ENCODE measurements at places on chromosomes 11 and 22.

DNA sequence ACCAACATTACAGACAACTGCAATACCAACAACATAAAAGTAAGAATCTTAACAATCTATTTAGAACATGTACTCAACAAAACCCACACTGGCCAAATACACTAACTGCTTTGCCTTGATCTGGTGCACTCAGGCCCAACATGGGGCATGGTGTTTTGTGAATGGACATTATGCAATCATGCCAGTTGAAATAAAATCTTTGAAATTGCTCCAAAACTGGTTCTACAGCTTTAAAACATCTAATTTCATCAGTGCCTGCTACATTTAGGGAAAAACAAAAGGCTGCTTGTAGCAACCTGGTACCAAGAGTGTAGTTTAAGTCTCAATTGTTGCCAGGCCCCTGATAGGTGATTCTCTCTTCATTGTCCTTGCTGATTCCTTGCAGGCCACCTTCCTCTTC is 3.3 kb upstream of the CTR9 start:
- DNase-seq: no peak

GRCh38 chr22:19791243-19791642 is 30.7 kb downstream of the TBX1 start:
- no peak for DNase-seq

DNA sequence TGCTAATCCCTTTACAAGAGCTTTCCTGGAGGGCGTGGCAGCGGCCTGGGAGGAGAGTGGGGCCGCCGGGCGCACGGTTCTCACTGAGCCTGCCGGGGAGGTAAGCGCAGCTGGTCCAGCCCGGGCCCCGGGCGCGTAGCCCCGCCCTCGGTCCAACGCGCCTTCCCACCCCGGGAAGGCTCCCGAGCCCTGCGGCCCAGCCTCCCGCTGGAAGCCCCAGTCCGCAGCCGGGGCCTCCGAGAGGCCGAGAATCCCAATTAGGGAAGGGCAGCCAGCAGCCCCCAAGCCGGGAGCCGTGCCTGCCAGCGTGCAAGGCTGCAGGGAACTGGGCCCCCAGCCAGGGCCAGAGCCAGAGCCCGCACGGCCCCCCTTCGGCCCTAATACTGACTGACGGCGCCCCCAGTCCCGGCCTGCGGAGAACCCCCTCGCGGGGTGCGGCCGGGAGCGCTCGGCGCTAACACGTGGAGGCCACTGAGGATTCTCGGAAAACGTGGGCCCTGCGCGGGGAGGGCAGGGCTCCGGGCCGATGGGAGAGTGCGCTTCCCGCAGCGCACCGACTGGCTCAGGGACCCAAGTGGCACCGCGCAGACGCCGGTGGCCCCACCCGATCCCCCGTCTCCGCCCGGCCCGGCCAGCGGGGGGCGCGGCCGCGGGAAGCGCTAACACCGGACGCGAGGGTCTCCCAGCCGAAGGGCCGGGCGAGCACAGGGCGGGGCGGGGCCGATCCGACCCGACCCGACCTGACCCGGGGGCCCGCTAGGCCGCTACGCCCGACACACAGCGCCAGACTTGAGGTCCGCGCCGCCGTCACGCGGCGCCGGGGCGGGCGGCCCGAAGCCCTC is 5.7 kb downstream of the ZFTA start:
- no peak for DNase-seq

- no peak for DNase-seq
Measured at GRCh38 chr11:46202149-46202548, 75.3 kb upstream of the CREB3L1 start.

DNA sequence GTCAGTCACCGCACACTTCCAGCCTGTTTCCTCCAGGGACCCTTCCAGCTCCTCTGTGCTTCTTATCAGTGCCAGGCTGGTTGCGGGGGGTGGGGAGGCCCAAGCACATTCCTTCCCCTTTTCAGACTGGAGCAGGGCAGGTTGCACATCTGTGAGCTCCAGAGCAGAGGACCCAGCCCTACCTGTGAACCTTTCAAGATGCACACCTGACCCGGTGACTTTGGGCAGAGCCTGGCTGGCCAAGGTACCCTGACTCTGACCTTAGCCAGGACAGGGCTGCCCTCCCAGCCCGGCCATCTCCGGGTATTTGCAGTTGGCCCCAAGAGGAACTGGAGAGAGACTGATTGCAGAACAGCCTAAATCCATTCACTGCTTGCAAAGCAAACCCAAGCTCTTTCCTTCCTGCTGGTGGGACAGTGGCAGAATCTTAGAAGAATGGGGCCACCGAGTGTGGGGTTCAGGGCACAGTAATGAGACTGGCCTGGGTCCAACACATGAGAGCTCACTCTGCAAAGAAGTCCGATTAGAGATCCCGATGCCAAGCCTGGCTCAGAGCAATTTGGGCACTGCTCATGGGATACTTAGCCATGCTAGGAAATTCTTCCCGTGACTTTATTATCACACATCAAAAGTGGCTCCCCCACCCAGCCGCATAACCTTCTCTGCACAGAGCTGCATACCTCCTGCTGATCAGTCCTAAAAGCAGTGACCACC is 64.7 kb upstream of the CCND1 start:
- no peak for DNase-seq

GRCh38 chr11:11427542-11427941 is 74.5 kb upstream of the CSNK2A3 start:
- no peak for DNase-seq

DNA sequence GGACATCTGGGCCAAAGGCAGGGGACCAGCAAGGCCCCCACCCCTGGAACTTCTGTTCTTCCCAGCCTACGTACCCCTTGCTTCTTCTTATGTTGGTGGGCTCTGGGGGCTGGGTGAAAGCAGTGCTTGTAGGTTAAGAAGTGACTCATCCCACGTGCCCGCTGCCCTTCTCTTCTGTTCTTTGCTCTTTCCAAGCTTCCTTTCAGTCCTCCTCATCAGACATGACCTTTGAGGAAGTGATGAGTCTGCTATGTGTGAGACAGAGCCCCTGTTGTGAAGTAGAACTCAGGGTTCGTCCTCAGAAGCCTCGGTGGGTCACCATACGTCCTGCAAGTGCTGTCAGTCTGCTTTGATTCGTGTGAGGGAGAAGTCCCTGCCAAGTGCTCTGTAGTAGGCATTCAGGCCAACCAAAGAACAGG is 12.7 kb downstream of the MED15 start:
- DNase-seq: no peak

DNA sequence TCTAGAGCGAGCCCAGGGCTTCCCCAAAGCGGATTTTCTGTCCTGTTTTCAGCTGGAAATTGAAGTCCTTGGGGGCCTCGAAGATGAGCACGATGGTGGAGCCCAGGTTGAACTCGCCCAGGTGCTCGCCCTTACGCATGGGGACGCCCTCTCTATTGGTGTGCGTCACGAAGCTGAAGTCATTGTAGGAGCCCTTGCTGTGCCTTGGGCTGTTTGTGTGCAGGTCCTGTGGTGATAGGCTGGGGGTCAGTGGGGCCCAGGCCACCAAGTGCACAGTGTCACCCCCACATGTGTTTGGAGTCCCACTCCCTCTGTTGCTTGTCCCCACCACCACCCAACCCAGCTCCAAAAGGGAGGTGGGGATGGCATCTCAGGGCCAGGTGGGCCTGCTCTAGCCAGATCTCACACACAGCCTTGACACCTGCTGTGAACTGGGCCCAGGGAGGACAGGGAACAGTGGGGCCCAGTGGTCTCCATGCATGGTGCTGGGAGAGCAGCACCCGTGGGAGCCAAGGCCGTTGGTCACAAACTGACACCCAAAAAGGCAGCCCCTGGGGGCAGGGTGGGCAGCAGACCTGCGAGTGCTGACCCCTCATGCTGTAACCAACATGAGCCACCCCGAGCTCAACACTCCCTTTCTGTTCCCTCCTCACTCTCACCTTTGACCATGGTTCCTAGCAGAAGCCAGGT is 42.3 kb downstream of the PISD start:
- no peak for DNase-seq

DNA sequence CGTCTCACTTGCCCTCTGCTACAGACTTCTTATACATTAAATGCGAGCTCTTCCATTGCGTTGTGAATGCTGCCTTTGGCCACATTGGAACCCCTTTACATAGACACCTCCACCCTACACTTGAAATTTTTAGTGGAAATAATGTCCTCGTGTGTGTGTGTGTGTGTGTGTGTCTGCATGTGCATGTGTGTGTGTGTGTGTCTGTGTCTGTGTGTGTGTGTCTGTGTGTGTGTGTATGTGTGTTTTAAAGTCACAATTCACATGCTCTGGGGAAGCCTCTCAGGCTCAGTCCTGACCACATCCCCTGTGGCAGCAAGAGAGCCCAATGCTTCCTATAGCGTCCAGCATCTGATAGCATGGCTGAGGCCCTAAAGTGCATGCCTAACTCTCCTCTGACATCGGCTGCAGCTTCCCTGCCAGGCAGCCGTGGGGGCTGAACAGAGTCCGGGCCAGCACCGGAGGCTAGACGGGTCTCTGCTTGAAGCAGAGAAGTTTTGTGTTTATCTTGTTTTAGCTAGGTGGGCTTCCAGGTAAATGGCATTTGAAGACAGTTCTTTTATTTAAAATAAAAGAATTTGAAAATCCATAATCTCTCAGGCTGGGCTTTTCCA is 64.5 kb upstream of the EMID1 start:
- DNase-seq: no peak

DNA sequence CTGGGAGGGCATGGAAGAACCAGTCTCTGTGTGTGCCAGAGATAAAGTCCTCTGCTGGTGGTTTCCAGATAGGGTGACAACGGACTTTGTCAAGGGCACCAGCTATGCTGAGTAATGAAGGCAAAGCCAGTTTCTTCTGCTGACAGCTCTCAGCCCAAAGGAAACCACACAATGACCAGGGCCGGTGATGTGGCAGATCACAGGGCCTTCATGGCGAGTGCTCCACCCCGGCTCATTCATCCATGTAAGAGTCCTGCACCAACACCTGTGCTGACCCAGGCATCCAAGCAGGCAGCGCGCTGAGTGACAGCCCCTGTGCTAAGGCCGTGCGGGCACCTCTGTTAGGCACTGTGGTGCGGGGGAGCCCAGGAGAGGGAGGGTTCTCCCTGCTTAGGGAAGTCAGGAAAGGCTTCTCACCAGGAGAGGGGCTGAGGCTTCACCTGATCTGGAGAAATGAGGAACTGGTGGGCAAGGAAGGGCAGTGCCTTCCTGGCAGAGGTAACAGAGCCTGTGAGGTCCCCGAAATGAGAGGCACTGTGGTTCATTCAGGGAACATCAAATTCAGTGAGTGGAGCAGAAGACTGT is 33.8 kb downstream of the TP53I11 start:
- DNase-seq: no peak

GRCh38 chr11:32118025-32118974 is 27.4 kb downstream of the RCN1 start:
- DNase-seq: no peak

- DNase-seq: no peak
Measured at GRCh38 chr22:20510811-20511577, 3.6 kb downstream of the MED15 start.

DNA sequence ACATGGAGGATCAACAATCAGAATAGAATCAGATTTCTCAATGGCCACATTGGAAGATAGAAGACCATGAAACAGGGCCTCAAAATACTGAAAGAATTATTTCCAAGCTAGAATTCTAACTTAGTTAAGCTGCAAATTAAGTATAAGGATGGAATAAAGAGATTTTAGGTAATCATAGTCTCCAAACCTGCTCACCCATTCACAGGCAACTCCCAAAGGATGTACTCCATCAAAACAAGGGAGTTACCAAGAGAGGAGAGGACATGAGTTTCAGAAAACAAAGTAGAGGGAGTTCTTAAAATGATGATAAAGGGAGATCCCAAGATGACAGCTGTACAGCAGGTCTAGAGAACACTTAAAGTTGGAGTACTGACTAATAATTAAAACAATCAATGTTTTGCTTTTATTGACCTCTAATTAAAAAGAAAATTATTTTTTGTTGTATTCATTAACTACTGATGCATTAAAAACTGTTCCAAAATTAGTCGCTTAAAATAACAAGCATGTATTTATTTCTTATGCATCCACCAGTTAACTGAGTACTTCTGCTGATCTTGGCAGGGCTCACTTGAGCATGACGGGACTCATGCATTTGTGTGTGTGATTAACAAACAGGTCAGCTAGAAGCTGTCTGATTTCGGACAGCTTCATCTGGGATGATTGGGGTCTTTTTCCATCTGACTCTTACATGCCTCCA is 95.6 kb downstream of the CD44 start:
- no peak for DNase-seq

- no peak for DNase-seq
Measured at GRCh38 chr22:43994006-43994405, 30.1 kb upstream of the PARVB start.

DNA sequence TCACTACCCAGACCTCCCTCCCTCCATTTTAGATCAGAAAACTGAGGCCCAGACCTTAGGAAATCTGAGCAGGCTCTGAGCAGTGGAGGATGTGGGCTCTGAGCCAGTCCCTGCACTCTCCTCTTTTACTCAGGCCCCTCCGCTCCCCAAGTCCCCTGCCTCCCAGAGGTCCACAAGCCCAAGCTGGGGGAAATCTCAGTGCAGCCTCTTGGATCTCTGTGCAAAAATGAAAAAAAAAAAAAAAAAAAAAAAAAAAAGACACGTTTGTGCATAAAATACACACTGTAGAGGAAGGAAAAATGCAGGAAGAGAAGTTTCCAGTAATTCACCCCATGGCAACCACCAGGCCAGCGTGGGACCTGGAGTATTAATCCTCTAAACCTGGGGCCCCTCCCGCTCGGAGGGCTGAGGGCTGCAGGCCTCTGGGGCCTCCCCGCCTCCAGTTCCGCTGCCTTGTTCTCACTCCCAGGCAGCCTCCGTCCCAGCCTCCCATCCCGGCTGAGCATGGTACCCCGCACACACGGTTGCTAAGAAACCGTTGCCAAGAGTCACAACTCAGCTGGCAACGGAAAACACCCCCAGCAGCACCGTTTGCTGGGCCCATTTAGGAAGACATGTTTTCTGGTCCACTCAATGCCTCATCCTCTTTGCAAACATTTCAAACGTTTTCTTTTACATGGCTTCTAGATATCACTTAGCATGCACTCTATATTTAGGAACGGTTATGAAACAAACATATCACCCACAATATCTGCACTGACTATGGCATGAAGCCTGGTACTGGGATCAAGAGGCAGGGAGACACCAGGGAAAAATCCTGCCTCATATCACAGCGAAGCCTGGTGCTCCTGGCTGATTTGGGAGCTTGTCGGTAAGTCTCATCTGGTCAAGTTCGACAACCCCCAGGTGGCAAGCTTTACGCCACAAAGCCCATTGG is 227.5 kb downstream of the CTTN start:
- DNase-seq: no peak

- DNase-seq: no peak
Measured at GRCh38 chr11:18203723-18204122, 31.1 kb downstream of the MRGPRX4 start.

DNA sequence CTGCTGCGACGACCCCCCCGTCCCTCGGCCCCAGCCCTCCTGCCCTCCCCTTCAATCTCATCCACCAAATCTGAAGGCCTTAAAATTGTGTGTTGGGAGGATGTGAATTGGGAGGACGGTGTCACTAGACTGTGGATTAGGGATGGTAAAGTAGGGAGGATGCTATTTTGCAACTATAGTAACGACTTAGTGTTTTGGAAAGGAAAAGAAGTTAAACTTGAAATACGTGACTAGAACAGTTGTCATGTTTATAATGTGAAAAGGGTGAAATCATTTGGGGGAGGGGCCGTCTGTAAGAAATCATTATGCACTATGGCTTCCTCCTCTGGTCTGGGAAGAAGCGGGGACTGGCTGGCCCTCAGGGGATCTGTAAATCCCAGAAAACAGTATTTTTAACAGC is 43.4 kb upstream of the NNMT start:
- DNase-seq: no peak

- DNase-seq: no peak
Measured at GRCh38 chr11:15918674-15919073, 437.7 kb downstream of the SOX6 start.
